ENCODE measurements at places on chromosomes 1 and 21.

- no peak for DNase-seq
Measured at GRCh38 chr1:18007391-18008041, 100.1 kb upstream of the IGSF21 start.

GRCh38 chr1:27676410-27676809 lies 4.4 kb upstream of the IFI6 start:
- DNase-seq: no peak

DNA sequence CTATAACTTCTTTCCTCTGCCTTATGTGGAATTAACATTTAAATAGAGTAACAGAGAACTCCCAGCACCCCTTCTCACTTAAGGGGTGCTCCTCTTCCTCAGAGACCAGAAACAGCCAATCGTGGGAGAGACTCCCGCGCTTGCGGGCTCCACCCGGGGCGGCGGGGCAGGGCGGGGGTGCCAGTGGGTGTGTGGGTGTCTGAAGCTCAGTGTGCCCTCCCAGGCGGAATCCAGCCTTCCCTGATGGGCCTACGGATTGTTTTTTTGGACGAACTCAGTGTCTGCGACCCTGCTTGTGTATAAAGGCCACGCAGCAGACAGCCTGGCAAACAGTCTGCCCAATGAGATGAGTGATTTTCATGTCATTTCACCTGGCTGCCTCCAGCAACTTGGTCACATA lies 6.2 kb downstream of the RCC2 start:
- DNase-seq: no peak

DNA sequence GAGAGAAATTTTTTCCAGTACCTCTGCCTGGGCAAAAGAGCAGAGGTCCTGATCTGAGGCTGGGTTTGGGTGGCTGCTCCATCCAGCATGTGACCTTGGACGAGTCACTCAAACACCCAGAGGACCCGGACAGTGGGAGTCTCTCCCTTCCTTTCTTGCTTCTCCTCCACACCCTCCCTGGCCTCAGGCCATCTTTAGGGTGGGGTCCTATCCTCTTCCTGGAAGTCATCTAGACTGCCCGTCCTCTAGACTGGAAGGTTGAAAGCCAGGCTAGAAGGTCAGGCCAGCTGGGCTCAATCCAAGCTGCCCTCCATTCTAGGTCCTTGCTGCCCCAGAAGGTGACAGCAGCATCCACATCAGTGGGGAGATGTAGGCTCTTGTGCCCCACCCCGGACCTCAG lies 599.5 kb downstream of the MATN1 start:
- peak; percentile 52 for DNase-seq

DNA sequence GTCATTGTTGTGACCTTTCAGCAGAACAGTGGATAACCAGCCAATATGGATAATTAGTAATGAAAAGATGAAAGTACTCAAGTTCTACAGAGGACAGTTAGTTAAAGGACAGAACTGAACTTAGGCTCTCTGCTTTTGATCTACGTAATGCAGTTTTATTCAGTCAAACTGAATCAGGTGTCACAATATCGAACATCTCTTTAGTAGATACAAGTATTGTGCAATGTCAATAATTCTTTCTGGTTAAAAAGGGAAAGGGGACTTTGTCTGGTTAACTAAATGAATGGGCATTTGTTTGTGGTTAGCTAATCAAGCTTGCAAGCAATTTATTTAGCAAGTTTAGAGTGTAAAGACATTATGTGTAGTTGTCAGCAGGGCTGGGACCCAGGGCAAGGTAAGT lies 562.2 kb upstream of the PTBP2 start:
- no peak for DNase-seq

GRCh38 chr21:15732290-15732995 lies 2.7 kb downstream of the USP25 start:
- DNase-seq: no peak

- no peak for DNase-seq
Measured at GRCh38 chr1:180249725-180250498, 19.8 kb downstream of the LHX4 start.

- peak; percentile 83 for DNase-seq
Measured at GRCh38 chr21:38219049-38219628, 37.7 kb upstream of the KCNJ15 start.

- DNase-seq: no peak
Measured at GRCh38 chr1:53049574-53049967, 12.4 kb upstream of the PODN start.

DNA sequence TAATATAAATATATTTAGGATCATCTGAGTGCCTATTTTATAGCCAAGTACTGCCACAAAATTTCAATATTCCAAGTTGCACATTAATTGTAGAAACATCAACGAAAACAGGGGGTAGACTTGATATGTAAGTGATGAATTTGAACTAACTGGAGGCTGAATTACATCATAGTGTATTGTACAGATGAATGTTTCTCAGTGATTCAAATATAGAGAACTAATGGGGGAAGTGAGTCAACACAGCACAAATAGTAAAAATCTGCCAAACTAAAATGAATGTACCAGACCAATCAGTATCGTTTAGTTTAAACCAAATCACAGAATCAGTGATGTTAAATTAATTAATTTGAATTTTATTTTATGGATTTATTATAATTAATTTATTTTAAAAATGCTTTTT lies 42.8 kb downstream of the RTCA start:
- no peak for DNase-seq

DNA sequence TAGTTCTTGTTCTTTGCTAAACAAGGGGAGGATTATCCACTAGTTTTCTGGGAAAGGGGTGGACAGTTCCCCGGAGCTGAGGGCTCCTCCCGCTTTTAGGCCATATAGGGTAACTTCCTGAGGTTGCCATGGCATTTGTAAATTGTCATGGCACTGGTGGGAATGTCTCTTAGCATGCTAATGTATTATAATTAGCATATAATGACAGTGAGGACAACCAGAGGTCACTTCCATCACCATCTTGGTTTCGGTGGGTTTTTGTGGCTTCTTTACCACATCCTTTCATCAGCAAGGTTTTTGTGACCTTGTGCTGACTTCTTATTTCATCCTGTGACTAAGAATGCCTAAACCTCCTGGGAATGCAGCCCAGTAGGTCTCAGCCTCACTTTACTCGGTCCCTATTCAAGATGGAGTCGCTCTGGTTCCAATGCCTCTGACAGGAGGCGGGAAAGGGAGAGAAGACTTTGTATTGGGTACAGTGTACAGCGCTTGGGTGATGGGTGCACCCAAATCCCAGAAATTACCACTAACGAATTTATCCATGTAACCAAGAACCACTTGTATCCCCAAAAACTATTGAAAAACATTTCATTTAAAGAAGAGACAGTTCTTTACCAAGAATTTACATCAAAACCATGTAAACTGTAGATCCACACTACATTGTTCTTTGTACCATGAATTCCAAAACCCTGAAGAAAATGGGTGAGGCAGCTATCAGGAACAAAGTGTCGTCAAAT lies 8.7 kb upstream of the SLC2A5 start:
- no peak for DNase-seq

DNA sequence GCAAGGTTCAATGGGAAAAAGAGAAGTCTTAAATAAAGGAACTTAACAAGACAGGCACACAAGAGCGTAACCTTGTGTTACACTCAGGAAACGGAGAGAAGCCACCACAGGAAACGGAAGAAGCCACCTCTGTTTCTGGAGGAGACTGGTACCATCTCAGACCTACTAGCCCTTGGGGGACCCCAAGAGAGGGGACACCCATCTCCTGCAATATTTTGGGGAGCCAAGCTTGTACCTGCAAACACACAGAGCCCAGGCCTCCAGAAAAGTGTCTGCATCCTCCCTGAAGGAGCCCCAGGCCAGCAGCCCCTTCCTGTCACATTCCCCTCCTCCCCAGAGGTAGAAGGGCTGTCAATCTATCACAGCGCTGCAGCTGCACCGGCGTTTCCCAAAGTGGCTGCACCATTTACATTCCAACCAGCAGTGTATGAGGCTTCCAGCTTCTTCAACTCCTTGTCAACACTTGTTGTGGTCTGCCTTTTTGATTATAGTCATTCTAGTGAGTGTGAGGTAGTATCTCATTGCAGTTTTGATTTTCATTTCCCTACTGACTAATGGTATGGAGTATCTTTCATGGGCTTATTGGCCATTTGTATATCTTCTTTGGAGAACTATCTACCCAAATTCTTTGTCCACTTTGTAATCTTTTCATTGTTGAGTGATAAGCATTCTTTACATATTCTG lies 23.0 kb upstream of the PADI1 start:
- no peak for DNase-seq

- no peak for DNase-seq
Measured at GRCh38 chr1:202304375-202304774, 37.4 kb downstream of the UBE2T start.

DNA sequence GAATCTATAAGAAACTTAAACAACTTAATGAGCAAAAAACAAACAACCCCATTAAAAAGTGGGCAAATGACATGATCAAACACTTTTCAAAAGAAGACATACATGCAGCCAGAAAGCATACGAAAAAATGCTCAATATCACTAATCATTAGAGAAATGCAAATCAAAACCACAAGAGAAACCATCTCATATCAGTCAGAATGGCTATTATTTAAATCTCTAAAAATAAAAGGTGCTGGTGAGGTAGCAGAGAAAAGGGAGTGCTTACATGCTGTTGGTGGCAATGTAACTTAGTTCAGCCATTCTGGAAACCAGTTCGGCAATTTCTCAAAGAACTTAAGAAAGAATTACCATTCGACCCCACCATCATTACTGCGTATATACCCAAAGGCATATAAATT lies 147.7 kb downstream of the FAF1 start:
- DNase-seq: no peak

DNA sequence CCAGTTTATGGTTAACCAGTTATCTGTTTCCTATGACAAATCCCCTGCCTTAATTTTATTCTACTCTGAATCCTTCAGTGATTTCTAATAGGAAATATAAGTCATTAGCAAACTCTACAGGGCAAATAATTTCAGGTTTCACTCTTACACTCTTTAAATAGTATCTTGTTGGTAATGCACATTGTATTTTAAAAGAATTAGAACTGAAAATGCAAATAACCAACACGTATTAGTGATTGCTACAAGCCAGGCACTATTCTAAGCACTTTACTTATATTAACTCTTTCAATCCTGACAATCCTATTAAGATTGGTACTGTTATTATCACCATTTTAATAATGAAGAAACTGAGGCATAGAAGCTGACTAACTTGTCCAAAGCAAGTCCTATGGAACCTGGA lies 48.3 kb upstream of the LHX8 start:
- DNase-seq: no peak

- no peak for DNase-seq
Measured at GRCh38 chr21:42040411-42041180, 30.4 kb upstream of the ZBTB21 start.

DNA sequence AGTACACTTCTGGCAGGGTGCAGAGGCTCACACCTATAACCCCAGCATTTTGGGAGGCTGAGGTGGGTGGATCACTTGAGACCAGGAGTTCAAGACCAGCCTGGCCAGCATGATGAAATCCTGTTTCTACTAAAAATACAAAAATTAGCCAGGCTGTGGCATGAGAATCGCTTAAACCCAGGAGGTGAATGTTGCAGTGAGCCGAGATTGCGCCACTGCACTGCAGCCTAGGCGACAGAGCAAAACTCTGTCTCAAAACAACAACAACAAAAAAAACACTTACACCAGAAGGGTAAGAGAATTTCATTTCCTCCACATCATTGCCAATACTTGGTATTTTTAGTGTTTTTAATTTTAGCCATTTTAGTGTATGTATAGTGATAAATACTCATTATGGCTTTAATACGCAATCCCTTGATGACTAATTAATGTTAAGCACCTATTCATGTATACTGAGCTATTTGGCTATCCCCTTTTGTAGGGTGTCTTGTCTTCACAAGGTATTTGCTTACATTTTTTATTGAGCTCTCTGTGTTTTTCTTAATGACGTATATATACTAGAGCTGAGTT lies 77.1 kb upstream of the TNR start:
- DNase-seq: no peak

- DNase-seq: no peak
Measured at GRCh38 chr1:75062111-75062510, 72.1 kb upstream of the LHX8 start.

- DNase-seq: peak; percentile 35
Measured at GRCh38 chr1:193115629-193116227, 6.1 kb upstream of the CDC73 start.

DNA sequence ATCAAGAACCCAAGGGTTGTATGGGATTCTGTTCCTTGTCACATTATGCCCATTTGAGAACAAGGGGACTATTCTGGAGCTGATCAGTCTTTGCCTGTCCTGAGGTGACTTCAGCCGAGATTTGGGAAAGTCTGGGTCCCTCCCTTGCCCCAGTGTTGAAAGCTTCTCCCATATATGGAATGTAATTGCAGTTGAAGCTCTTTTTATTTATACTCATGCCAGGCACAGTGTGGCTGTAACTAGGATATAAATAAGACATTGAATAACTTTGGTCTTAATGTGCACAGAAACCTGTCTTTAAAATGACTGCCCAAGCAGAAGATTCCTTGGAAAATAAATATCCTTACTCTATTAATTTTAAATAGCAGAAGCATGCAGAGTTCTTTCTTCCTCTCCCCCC lies 15.2 kb downstream of the AKNAD1 start:
- no peak for DNase-seq

DNA sequence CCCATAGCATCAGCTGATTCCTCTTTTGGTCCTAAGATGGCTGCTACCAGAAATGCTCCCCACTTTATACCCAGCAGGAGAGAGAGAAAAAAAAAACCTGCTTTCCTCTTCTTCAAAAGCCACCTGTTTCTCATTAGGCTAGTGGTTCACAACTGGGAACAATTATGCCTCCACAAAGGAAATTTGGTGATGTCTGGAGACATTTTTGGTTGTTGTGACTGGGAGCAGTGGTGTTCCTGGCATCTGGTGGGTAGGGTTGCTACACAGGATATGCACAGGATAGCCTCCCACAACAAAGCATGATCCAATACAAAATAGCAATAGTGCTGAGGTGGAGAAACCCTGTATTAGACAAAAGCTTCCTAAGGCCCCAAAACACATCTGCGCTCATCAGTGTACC lies 38.5 kb upstream of the SGIP1 start:
- no peak for DNase-seq

- DNase-seq: no peak
Measured at GRCh38 chr1:83810144-83810543, 188.8 kb downstream of the TTLL7 start.

DNA sequence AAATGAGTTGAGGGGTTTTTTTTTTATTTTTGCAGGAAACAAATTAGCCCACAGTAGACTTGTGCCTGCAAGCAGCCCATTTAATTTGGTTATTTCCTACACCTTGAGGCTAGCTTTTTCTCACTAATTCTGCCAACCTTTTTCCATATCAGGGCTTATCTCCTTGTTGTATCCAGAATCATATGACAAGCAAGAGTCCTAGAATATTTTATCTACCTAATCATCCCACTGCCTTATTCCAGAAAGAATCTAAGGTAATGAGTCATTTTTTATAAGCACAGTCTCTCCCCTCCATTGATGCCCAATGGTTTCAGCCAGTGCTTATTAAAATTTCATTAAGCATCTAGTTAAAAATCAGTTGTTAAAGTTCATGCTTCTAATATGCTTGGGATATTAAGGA lies 324.1 kb downstream of the BARHL2 start:
- DNase-seq: no peak

DNA sequence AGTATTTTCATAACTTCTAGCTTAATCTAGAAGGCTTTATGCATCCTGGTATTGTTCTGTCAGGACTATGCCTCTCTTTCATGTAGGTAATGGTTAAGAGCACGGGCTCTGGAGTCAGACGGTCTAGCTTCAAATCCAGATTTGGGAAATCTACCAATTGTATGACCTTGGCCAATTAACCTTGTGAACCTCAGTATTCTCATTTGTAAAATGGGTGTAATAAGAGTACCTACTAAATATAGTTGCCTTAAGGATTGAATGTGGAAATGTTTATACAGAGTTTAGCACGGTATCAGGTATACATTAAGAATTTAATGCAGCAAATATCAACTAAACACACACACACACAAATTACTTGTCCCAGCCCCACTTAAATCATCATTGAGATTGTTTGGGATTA lies 97.3 kb upstream of the RAB3GAP2 start:
- no peak for DNase-seq

Data from K562 (cell line).